ENCODE measurements at places on chromosomes 12 and 14.
A peak's percentile ranks its signal among the peaks of the same experiment; 100 is the strongest.

- peak; percentile 72 for DNase-seq
Observed at GRCh38 chr12:26298785-26299621, 103.6 kb downstream of the SSPN start.

DNA sequence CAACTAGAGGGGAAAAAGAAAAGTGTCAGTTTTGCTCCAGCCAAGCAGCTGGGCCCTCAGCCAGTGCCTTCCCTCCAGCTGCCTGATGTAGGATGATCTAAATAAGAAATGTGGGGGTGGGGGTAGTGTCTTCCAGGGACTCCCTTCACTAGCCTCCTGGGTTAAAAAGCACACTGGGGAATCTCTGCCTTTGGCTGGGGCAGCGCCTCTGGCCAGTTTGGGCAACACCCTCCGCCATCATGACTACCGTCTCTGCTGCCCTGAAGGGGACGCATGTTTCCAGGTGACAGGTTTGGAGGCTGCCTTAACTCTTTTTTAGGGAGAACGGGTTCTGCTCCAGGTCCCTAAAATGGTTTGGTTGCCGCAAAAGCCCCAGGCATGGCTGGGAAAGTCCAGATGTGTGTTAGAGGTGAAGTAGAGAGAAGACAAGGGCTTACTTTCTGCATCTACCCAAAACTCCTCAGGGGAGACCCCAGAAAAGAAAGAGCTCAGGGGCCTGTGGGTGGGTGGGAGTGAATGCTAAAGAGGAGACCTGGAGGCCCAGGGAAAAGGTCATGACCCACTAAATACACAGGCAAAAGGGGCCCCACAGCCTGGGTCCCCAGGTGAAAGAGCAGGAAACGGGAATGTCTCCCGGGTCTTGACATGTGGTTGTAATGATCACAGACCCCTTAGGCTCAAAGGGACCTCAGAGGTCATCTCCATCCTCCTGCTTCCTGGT, 132.8 kb upstream of the CCND2 start:
- no peak for DNase-seq

DNA sequence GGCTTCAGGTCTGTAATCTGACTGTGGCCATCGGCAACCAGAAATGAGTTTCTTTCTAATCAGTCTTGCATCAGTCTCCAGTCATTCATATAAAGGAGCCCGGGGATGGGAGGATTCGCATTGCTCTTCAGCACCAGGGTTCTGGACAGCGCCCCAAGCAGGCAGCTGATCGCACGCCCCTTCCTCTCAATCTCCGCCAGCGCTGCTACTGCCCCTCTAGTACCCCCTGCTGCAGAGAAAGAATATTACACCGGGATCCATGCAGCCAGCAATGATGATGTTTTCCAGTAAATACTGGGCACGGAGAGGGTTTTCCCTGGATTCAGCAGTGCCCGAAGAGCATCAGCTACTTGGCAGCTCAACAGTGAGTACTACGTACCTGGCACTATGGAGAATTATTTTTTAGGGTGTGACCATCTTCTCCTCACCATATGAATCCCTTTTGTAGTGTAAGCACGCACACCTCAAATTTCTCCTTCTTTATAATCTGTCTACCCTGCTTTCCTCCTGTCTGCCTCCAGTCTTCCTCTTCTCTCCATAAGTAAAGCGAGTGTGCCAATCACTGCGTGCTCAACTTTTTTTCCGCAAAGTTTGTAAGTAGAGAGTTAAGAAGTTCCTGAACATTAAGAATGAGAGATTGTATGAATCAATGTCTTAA, at the start of gene TPH2:
Gene TPH2 (plus strand): TSS at position 118 of the 658 bp plus-strand sequence. CDS start 142 bp downstream, at position 260.
- peak; percentile 63 for DNase-seq

DNA sequence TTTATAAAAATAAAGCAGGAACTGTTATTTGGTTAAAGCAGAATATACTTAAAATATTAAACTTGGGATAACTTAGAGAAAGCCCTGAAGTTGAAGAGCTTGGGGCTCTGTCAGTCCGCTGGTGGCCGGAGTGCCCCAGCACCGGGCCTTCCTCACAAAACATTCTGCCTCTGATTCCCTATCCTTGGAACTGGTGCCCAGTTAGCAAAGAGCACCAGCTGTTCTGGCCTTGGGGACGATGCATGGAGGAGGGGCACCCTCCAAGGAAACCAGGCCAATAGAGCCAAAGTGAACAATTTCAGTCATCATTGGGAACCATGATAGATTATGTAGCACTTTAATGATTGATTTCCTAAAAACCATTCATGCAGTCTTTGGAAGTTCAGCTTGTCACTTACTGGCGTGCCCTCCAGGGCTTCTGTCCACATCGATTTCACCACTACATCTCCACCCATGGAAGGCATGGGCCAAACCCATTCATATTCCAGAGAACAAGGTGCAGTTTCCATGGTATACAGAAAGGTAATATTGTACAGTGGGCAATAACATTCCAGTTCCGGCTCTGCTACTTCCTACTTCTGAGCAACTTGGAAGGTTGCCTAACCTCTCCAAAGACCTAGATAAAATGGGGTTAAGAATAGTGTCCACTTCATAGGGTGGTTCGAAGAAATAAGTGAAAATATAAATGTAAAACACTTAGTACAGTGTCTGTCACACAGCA, 145.9 kb downstream of the ETV6 start:
- no peak for DNase-seq

DNA sequence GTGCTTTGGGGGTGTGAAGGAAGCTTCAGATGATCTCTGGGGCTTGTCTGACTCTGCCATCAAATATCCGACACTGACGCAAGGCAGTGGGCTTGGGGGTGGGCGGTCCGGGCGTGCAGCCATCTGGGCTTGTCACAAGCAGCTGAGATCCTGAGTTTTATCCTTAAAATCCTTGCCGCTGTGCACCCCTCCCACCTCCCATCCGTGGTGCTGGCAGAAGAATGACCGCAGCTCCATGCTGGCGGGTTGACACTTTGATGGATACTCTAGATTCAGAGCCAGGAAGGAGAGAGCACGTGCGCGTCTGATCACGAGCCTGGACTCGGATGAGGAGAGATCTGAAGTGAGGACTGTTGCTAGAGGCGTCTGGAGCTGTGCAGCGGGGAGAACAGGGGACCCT, 3.0 kb downstream of the ZFYVE21 start:
- no peak for DNase-seq

GRCh38 chr12:34345801-34346200, 323.5 kb downstream of the ALG10 start:
- DNase-seq = no peak

DNA sequence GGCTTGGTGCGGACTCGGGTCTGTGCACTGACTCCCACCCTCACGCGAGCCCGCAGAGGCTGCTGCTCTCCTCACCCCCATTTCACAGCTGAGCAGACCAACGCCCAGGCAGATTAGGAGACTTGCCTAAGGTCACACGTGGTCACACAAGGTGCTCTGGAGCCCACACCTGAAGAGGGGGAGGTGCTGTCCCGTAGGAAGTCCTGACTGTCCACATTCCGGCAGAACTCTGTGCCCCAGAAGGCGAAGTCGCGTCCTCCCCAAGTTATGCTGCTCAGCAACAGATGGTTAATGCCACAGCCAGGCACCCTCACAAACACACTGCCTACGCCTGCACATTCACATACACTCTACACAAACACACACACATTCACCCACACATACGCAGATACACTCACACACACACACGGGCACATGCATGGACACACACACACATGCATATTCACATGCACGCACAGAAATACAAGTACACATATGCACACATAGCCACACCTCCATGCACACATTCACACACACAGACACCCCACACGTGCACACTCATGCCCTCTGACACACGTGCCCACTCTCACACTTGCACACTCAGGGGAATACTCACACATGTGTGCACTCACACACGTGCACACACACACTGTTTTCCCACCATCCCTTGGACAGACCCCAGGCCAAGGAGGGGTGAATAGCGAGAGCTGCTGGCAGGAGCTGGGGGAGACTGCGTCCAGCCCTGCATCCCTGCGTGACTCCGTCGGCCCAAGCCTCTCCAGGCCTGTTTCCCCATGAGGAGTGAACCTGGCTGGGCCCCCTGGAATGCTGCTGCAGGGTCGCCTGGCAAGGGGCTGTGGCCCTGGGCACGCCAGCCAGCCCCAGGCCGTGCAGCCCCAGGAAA, 4.1 kb downstream of the C14orf180 start:
- no peak for DNase-seq

DNA sequence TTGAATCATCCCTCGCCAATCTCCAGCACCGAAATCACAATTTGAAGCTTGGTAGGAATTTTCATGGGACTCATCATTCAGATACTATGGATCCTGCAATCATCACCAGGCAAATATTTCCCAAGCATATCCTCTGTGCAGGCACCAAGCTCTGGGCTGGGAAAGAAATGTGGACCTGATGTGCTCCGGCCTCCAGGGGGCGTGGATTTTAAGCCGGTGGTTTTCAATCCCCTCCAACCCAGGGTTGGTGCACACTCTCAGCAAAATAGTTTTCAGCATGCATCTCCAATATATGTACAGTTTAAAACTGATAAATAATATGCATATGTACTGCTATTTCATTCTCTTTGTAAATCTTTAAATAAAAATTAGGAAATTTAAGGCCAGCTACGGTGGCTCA, 98.9 kb downstream of the RBM19 start:
- peak; percentile 28 for DNase-seq

DNA sequence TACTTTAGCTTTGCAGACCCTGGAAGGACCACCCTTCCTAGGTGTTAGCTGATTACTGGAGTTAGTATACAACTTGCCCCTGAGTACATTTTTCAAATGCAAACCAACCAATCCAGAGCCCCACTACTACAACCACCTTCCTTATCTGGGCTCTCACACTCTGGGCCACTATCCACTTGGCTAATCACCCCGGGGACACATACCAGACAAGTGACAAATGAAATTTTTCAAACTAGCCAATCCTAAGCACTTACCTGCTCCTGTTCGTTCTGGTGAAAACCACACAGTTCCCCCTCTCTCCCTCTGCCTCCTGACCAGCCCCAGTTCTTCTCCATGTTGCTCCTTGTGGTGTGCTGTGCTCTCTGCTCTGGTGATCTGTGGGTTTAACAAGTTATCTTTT, 140.4 kb downstream of the CNTN1 start:
- DNase-seq = no peak

DNA sequence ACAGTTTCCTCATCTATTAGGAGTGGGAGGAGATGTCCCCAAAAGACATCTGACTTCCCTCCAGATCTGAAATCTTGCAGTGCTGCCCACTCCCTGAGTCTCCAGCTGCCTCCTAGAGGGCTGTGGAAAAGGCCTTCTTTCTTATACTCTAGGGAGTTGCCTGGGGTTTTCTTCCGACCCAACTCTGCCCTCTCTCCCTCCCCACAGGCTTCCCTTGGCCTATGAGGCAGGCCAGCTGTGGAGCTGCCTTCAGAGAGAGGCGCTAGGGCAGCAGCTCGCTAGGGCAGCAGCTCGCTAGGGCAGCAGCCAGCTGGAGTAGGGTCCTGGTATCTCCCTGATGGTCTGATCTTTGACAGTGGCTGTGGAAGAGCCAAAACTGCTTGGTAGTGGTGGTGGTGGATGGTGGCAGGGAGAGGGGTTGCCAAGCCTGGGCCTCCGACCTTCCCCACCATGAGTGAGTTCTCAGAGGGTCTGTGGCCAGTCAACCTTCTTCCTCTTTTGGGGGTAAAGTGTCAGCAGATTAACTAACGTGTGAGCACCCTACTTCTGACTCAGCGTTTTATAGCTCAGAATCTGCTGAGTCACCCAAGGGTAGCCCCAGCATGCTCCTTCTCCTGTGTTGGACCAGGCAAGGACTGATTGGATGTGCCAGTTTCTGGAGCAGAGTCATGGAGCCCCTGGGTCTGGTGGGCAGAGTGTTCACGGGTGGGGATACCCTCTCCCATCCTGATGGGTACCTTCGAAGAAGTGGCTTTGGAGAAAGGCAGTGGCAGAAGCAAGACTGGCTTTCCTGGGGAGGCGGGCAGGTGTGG, 2.3 kb downstream of the SLC48A1 start:
- DNase-seq = peak; percentile 60

DNA sequence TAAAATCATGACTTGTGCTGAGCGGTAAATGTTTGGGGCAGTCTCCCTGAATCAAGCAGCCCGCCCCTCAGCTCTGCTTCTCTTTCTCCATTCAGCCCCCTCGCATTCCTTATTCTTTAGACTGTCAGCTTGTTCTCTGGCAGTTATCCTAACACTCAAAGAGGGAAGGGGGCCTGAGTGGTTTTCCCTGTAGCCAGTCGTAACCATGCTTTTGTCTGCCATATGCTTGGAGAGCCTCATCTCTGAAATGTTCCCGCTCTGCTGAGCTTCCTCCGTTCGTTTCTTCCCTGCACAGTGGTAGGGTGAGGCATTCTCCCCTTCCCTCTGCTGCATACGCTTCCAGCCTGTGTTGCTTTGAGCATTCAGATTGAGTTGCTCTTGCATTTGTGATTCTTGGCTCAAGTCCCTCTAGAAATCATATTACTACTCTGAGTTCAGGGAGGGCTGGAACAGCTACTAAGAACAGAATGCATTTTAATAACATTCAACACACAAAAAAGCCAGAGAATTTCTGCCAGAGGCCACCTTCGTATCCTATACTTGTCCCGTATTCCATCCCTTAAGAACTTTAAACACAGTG, 119.7 kb downstream of the FBXL14 start:
- DNase-seq = peak; percentile 86

DNA sequence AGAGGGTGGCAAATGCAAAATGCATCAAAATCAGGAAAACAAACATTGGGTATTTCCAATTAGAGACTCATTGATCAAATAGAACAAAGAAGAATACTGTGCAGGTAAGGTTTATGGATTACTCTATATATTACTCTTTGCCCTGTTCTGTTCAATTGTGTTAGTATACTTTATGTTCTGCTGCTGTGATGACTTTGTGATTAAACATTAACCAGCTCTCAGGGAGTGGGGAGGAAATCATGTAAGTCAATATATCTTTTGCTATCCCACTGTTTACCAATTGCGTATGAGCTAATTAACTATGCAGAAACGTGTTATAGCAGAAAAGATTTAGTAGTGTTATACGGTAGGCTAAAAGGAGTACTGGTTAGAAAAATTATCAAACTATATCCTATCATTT, 129.4 kb downstream of the PDE3A start:
- DNase-seq = no peak

DNA sequence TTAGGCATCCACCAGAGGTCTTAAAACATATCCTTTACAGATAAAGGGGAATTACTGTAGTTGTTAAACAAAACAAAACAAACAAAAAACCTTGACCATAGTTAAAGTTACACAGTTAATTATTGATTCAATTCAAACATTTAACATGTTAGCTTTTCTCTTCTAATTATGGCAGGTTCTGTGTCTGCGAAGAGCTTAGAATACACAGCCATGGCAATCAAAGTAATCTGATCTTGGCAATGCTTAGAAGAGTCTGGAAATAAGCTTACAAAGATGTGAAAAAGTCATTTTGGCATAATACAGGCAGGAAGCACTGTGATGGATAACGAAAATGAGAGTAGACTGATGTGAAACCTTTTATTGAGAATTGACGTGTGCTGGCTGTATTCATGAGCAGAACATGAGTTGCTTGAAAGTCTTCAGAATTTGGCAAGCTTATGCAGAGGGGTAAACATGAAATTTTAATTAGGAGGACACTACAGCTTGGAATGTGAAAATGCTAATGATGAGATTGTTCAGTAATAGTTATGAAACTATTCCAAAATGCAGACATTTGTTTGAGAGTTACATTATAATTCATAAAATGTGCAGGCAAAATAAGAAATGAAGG, 629.6 kb downstream of the FSCB start:
- DNase-seq = no peak

Data from cardiac fibroblast (primary cell).